ENCODE measurements at places on chromosomes 3 and 15.

DNA sequence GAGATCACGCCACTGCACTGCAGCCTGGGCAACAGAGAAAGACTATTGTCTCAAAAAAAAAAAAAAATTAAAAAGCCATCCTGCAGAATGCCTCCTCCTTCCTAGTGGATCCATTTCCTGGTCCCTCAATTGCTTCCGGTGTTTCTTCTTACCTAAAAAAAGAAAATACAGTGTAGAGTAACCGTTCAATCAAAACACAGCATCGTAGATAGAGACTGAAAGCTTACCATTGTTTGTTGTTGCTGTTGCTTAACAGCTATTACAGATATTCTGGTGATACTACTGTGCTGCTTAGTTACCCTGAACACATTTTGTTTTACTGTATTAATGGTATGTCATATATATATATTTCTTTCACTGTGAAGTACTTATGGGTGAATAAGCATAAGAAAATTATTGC is 105.5 kb upstream of the LRRFIP2 start:
- no peak for DNase-seq

DNA sequence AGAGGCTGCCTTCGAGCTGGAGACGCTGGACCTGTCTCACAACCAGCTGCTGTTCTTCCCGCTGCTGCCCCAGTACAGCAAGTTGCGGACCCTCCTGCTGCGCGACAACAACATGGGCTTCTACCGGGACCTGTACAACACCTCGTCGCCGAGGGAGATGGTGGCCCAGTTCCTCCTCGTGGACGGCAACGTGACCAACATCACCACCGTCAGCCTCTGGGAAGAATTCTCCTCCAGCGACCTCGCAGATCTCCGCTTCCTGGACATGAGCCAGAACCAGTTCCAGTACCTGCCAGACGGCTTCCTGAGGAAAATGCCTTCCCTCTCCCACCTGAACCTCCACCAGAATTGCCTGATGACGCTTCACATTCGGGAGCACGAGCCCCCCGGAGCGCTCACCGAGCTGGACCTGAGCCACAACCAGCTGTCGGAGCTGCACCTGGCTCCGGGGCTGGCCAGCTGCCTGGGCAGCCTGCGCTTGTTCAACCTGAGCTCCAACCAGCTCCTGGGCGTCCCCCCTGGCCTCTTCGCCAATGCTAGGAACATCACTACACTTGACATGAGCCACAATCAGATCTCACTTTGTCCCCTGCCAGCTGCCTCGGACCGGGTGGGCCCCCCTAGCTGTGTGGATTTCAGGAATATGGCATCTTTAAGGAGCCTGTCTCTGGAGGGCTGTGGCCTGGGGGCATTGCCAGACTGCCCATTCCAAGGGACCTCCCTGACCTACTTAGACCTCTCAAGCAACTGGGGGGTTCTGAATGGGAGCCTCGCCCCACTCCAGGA is 21.1 kb downstream of the NRROS start:
- no peak for DNase-seq

GRCh38 chr3:123696808-123697207 is 112.0 kb upstream of the HACD2 start:
- no peak for DNase-seq

DNA sequence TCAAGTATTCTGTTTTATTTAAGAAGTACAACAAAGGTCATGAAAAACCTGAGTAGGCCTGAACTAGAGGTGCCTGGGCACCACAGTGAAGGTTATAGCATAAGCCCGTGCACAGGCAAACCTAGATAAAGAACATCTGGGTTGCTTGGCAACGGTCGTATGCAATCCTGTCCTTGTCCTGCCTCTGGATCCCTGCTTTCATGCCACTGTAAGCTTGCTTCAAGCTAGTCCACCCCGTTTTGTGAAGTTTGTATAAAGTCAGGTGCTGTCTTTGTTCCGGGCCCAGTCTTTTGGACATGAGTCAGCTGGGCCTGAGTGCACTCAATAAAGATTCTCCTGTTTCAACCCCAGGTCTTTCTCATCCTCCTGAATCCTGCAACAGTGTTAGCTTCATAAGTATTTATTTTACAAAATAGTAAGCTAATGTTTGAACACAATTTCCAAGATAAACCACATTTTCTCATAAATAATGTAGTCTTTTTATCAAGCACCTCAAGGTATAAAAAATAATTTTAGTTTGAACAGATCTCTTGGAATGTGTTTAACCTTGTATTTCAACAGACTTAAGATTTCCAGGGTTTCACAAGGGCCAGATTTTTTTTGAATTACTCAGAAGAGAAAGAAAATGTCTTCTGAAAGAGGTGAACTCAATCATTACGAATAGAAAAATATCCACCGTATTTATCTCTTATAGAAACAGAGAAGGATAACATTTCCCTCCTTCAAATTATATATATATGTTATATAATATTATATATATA is 14.3 kb upstream of the SLC9C1 start:
- DNase-seq = no peak

- DNase-seq = no peak
Measured at GRCh38 chr3:193938613-193939012, 197.3 kb upstream of the HES1 start.

DNA sequence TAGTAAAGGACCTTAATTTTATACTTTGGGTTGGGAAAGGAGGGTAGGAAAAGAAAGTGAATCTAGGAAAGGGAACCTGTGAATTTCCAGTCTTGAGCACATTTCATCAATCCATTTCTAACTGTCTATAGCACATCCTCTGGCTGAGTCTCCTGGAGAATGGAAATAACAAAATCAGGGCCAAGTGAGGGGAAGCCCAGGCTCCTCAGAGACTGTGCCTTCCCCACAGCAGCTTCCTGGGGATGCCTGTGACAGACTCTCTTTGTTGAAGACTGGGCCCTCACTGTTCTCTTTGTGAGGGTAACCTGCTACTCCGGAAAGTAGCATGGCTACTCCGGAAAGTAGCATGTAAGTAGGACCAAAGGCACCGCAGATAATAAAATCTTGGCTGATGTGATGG is 22.6 kb upstream of the CSPG5 start:
- DNase-seq = no peak

DNA sequence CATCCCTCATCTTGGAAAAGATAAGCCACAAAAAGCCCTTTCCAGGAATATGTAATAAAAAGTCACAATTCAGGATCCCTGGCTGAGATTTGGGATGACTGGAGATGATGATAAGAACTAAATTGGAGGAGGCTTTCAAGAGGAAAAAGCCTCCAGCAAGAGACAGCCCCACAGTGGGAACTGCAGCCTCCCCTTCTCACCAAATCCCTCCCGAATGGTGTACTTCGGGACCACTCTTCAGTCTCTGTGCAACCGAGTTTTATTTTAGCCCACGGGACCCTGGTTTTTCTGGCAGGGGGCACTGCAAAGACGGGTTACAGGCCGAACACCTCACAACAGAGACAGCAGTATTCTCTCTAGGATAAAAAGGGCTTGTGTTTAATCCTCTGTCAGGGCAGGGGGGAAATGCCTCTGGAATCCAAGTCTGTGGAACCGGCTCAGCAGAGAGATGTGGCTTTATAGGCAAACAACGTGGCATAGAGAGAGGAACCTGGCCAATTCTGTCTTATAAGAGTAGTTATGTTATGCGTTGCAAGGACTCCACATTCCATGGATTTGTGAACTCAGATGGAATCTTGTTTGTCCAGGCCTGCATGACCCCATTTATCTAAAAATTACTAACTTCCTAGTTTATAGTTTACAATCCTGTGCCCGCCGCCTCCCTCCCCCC is 1.2 kb upstream of the LMCD1 start:
- DNase-seq = no peak

DNA sequence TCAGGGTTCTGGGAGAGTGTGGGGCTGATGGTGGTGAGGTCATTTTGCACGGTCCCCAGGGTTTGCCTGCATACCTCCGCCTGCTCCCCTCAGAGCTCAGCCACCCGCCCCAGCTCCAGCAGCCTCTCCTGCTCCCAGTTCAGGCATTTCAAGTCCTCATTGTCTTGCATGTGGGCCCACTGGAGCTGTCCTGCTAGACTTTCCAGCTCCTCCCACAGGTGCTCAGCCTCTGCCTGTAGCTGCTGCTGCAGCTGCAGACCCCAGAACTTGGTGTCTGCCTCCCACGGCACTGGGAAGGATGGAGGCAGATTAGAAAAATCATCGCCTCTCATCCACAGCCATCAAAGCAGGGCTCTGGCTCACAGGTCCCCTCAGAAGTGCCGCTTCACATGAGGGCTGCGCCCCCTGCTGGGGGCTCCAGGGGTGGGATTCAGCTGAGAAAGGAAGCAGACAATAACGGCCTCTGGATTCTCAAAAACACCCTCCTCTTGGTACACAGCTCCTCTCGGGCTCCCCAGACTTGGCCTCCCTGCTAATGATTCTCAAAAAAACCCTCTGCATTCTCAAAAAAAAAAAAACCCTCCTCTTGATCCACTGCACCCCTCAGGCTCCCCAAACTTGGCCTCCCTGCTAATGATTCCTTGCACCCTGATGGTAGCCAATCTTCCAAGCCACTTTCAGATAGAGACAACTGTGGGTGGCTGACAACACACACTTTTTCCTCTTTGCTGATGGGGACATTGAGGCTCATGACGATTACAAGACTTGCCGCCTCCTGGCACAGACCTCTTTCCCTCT is 89.3 kb upstream of the C2CD4B start:
- DNase-seq = peak; percentile 71

Data from stimulated activated CD4-positive, alpha-beta T cell treated with anti-CD3 and anti-CD28 coated beads, Interleukin-12 subunit alpha, Interleukin-12 subunit beta, amount 100 ng/mL, for 24 hours (primary cell).